ENCODE measurements at places on chromosomes 6 and 20. TPM values are rescaled to one million over a fixed set of nuclear protein-coding genes. Genes with fewer than 3 reads are reported as not detected.
A peak's percentile ranks its signal among the peaks of the same experiment; 100 is the strongest.

DNA sequence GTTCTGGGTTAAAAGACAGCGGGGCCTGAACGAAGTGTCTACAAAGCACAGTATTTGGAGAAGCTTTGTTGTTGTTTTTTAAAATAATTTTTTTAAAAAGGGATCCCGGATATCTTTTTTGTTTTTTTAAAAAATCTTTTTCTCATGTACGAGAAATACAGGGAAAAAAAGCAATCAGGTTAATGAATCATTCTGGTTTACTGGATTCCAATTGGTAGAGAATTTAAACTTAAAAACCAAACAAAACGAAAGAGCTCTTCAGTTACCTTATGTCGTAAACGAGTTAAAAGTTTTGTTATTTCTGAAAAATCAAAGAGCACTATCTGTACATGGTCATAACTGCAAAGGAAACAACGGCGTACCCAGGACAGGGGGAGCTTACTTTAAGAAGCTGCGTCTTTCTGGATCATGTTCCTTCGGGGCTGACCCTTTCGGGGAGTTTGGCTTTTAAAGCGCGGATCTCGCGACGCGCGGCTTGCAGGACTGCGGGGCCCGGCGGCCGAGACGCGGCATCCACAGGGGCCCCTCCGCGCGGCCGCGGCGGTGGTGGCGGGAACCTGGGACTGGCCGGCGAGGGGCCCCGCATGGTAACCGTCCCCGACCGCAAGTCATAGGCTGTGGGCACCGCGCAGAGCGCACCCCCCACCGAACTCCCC lies 927 bp downstream of the IL20RA start:
- no peak for DNase-seq

- DNase-seq, result peak; percentile 40
These were observed 27.0 kb downstream of the TOX2 start for GRCh38 chr20:43941476-43942200.

GRCh38 chr6:111804627-111805235 lies 68.5 kb downstream of the FYN start:
- no peak for DNase-seq

DNA sequence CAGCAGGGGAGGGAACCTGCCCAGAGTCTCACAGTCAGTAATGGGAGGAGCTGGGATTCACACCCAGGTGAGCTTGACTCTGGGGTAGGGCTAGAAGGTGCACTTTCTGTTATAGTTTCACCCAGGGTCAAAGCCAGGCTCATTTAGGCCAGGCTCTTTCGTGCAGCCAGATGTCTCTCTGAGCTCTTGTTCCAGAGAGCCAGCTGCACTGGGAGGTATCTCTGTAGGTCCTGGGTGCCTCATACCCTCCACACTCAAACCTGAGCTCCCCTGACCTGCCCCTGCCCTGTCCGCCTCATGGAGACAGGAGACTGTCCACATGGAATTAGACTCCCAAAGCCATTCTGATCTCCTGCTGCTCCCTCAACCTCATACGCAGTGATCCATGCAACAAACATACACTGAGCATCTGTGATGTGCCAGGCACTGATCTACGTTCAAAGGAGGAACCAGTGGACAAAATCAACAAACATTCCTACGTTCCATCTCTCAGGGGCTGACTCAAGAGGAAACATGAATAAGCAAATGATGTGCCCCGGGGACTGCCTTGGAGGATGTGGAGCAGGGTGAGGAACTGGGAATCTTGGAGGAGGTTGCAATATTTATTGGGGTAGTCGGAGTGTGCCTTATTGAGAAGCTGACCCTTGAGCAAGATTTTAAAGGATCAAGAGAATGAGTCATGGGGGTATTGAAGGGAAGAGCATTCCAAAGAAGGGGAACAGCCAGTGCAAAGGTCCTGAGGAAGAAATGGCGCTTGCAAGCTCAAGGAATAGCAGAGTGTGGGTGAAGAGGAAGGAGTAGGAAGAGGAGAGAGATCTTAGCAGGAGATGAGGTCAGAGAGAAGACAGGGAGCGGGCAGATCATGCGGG lies 71.3 kb upstream of the TOX2 start:
- DNase-seq, result no peak

DNA sequence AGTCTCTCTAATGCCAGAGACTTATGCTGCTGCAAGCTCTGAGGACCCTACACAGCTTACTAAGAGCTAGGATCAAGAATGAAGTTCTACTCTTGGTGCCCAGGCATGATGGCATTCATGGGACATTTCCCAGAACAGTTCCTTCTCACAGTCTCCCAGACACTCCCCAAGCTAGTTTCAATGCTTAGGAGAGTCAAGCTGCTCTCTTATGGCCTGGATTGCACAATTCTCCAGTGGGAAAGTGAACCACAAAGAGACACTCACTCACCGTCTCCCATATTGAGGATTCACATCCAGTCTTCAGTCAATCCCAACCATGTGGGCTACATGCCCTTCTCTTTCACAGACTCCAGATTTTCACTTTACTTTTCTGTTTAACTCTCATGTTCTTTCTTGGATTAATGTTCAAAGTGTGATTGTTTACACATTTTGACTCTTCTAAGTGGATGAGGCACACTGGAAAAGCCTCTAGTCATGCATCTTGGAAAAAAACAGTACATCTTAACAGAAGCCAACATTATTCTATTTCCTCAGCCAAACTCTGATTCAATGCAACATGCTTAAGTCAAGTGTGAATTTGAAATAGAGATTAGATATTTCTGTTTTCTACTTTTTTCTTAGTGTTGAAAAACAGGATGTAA lies 447.8 kb upstream of the BTBD3 start:
- DNase-seq, result no peak

The DDO gene
- 3.5 TPM for total RNA-seq

The PARD6B gene
- total RNA-seq, result 19.8 TPM

DNA sequence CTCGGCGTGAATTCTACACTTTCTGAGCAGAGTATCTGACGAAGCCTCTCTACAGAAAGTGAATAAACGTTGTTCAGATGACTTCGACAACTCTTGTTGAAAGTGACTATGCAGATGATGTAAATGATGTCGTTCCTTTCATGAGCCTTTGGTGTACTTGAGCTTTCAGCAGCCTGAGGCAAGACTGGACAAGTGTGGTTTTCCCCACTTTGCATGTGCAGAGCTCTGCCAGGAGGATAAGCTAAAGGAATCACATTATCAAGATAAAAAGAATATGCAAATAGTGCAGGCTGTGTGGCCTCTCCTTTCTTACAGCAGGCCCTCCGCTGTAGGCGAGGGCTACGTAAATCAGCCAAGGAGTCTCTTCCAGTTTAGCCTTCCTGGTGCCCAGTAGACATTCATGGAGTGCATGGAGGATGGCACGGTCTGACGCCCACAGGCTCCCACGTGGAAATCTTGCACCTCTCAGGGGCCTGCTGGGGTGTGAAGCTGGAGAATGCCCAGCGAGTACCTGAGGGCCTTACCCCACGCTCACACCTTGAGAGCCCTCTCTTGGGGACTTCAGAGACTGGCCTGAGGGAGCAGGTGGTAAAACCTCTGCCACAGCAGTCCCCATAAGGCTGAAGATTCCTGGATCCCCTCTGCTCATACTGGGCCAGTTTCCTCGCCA lies 54.9 kb downstream of the RPP40 start:
- no peak for DNase-seq

The SYS1 gene
- total RNA-seq, result 32.4 TPM

DNA sequence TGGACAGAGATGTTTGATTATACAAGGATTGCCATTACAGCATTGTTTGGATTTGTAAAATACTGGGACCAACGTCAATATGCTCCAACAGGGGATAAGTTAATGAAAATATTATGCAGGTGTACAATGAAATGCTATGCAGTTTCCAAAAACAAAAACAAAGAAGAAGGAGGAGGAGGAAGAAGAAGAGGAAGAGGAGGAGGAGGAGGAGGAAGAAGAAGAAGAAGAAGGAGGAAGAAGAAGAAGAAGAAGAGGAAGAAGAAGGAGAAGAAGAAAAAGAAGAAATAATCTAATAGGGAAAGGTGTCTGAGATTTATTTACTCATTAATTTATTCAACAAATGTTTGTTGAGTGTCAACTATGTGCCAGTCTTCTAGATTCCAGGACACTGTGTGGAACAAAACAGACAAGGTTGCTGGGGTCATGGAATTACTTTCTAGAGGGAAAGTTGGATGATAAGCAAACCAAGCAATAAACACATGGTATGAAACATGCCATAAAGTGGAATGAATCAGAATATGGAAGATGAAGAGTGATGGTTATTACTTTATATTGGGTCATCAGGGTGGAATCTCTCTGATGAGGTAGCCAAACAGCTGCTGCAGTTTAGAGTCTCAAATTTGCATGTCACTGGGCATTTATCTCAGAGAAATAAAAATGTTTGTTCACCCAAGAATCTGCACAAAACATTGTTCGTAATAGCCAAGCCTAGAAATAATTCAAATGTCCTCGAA lies 6.3 kb upstream of the TRIM27 start:
- no peak for DNase-seq

DNA sequence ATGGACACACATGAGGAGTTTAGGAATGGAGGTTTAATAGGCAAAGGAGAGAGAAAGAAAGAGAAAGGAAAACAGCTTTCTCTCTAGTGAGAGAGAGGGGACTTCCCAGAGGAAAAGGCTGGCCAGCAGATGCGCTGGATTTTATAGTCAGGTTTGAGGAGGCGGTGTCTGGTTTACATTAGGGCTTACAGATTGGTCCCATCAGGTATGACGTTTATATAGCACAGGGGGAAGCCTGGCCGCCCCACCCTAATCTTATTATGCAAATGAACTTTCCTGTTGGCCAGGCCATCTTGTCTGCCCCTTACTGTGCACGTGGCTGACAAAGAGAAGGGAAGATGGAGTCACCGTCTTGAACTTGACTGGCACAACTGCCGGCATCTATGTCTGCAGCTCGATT lies 86.6 kb upstream of the QKI start:
- no peak for DNase-seq

DNA sequence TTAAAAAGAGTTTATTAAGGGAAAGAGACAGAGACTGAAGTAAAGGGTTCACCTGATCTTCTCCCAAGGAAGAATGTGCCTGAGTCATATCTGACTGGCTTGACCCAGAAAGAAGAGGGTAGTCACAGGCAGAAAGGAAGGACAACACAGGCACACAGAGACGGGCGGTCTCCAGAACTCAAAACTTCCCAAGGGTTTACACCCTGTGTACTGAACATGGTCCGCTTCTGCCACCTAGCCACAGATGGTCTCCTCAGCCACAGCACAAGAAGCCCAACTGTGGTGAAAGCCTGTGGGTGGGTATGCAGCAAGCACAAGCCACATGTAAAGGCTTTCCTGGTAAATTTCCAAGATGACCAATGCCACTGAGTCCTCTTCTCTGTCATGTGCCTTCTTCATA lies 17.2 kb downstream of the UNC5CL start:
- no peak for DNase-seq

The DCDC2 gene
- total RNA-seq, result 1.7 TPM

- DNase-seq, result no peak
These were observed 81.9 kb upstream of the CEP162 start for GRCh38 chr6:84309336-84309735.

The MSH5 gene
- total RNA-seq, result 26.9 TPM

The BCAS1 gene
- 149 TPM for total RNA-seq

The SSTR4 gene
- not detected for total RNA-seq

- DNase-seq, result no peak
These were observed 326.6 kb upstream of the RNF24 start for GRCh38 chr20:4341804-4342485.

DNA sequence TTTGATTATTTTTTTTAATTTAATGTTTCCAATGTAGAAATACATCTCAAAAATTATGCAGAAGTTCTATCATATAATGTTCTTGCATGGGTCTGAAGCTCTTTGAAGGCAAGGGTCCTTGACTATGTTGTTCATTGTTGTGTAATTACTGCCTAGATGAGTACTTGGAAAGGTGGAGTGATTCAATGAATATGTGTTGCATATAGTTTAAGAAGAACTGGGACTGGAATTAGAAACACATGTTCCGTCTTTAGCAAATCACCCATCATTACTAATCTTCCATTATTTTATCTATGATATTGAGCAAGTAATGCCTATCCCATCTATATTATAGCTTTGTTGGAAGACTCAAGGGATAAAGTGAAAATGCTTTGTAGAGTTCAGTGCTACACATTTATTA lies 147.3 kb downstream of the LAMA2 start:
- DNase-seq, result no peak

The DZANK1 gene
- total RNA-seq, result 1.6 TPM

GRCh38 chr6:57069228-57069627 lies 20.8 kb upstream of the ZNF451 start:
- DNase-seq, result no peak

DNA sequence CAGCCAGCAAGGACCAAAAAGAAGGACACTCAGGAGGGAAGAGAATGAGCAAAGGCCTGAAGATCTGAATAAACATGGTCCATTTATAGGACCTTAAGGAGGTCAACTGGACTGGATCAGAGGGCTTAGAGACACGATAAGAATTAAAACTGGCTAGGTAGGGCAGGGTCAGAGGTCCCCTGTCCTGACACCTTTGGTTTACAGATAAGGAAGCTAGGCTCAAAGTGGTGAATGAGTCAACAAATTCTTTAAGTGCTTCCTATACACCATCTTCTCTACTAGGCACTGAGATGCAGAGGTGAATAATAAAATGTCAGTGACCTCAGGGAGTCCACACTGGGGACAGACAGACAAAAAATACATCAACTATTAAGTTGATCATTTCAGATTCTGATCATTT lies 70.3 kb downstream of the HIVEP2 start:
- DNase-seq, result no peak

The PCNA gene
- total RNA-seq, result 47.9 TPM

- no peak for DNase-seq
These were observed 157.4 kb downstream of the HACE1 start for GRCh38 chr6:104702126-104702841.

DNA sequence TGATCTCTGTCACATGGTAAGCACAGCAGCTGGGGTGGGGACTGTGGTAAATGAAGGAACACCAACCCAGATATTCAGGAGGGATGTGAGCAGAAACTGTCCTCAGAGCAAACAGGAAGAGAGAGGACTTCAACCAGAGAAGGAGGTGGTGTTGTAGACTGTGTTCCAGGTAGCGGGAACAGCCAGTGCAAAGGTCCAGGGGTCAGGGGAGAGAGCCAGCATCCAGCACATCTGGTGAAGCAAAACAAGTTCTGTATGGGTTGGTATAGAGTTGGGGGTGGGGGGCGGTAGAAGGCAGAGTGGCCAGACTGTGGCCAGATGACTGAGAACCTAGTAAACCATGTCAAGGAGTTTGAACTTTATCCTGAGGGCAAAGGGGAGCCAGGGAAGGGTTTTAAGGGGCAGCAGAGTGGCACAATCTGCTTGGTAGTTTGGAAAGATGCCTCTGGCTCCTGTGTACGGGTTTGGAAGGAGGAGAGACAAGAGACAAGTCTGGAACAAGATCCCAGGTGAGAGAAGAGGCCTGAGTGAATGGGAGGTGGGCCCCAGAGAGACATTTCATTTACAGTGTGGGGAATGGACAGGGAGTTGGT lies 27.8 kb upstream of the TTPAL start:
- DNase-seq, result no peak

The ARMH2 gene
- total RNA-seq, result not detected

DNA sequence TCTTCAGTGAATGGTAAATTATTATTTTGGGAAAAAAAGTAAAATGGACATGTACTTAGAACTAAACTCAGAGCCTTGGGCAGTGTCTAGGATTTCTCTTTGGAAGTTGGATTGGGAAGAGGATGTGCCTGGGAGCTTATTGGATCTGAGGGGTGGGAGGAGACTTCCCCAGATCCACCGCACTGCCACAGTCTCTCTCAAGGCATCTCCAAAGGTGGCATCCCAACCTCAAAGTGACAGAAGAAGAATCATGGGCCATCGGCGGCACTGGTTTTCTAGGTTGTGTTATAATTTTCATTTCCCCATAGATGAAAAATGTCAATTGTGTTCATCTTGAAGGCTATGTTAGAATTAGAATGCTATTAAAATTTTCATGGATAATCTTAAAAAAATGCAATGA lies 66.8 kb upstream of the CD93 start:
- no peak for DNase-seq

The ANKRD66 gene
- total RNA-seq, result not detected

- no peak for DNase-seq
These were observed 23.6 kb upstream of the APCDD1L start for GRCh38 chr20:58538752-58539151.

The SIGLEC1 gene
- total RNA-seq, result 3.1 TPM

Measured in left colon (tissue), 2 donors.